Vagina (tissue), 2 donors: ENCODE measurements at places on chromosomes 4 and X.

GRCh38 chrX:71181558-71181909, 36.9 kb downstream of the NLGN3 start:
- DNase-seq: no peak

DNA sequence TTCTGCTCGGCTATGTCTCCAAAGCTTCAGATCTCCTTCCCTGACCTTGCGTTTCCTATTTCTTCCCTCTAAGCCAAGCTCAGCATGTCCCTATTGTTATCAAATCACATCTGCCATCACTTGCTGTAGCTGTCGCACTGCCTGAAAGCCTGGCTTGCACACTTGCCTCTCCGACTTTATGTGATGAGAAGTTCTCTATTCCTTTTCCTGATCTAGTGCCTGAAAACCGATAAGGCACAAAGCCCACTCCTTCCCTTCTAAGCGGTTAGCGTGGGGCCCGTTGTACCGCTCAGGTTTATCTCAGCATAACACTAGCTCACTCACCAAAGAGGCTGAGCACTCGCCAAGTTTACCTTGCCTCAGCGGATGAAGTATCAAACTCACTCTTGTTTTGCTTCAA, 816 bp downstream of the NMU start:
- DNase-seq: no peak

- DNase-seq: no peak
Observed at GRCh38 chr4:109916027-109916409, 3.3 kb downstream of the EGF start.

GRCh38 chr4:139552517-139553307, 3.3 kb downstream of the SETD7 start:
- DNase-seq: no peak

GRCh38 chr4:3827616-3828492, 61.7 kb downstream of the ADRA2C start:
- no peak for DNase-seq

- no peak for DNase-seq
Observed at GRCh38 chrX:113399506-113400192, 559.0 kb upstream of the AMOT start.

DNA sequence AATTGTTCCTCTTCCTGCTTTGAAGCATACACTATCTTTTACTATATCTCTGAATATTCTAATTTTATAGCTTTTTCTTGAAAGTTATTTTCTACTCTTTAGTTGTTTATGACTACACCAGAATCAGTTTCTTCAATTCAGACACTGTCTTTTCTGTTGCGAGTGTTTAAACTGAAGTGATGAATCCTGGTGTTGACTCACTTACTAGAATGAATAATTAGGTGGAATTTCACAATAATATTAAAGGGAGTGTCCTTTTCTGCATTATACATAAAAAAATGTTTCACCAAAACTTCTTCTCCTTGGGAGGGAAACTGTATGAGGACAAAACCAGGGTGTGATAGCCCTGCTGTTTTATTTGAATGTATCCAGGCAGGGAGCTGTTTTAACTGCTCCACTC, 1383.1 kb downstream of the C4orf33 start:
- no peak for DNase-seq

GRCh38 chr4:107970063-107970798, 19.5 kb upstream of the HADH start:
- DNase-seq: no peak

- no peak for DNase-seq
Observed at GRCh38 chrX:106802063-106802387, 448 bp upstream of the TBC1D8B start.

DNA sequence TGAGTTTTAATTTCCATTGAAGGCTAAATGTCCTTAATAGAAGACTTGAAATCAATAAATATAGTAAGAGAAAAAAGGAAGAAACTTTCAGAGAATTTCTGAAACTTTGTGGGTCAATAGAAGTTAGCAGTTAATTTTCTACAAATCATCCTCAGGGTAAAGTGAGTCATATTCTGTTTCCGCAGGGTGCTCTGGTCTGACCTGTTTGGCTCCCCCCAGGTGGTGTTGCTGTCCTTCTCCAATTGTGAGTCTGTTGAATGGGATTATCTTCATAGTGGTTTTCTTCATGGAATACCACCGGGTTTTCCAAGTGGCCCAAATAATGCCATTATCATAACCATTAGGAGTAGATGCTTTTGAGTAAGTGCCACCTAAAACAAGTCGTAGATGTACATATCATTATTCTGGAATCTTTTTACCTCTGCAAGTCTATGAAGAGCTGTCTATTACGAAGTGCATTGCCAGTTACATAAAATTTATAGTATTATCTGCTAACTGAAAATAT, 7.7 kb downstream of the FGG start:
- no peak for DNase-seq

- no peak for DNase-seq
Observed at GRCh38 chr4:78543424-78544125, 8.0 kb upstream of the ANXA3 start.

GRCh38 chr4:94649381-94650133, 108.2 kb upstream of the BMPR1B start:
- no peak for DNase-seq

GRCh38 chr4:3679851-3680311, 86.3 kb upstream of the ADRA2C start:
- no peak for DNase-seq

DNA sequence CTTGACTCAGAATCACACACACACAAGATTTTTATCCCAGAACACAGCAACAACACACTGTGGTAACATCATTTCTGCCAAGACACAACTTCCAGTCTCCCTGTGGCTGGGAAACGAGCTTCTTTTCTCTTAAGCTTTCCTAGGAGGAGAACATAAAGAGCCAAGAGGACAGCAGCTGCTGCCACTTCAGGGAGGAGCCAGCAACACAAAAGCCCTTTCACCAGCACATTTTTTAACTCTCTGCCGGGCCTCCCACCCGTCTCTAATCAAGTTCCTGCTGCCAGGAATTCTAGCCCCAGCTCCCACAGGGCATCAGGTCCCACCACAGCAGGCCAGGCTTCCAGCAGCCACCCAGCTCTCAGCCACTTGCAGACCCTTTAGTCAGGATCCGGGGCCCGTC, 22.4 kb downstream of the FAT1 start:
- no peak for DNase-seq

DNA sequence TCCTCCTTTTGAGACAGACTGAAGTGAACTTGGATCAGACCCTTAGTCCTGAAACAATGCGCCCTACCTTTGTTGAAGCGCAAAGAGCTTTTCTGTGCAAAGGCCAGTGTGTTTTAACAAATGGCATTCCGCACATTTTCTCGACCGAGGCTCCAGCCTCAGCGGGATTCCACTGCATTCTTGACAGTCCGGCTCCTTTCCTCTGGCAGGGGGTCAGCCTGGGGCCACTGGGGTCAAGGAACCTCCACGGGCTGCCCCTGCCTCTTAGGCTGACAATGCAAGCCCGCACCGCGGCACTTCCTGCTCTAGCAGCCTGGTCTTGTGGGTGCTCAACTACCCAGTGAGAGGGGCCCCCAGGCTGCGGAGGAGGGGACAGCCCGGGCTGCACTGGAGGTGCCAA, 47.2 kb upstream of the TFDP3 start:
- no peak for DNase-seq

GRCh38 chrX:71578253-71579135, at the start of gene GCNA:
Gene GCNA, plus strand, starts transcription at chrX:71578437. Its CDS starts 2,385 bp downstream, at chrX:71580822.
- DNase-seq: no peak

DNA sequence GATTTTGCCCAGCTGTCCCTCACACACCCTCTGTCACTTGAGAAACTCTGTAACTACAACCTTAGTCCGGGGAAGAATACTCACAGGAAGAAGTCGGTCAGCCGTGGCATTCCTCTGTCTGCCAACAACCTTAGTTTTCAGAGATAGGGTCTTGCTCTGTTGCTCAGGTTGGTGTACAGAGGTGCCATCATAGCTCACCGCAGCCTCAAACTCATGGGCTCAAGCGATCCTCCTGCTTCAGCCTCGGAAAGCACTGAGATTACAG, 12.2 kb upstream of the SPCS3 start:
- DNase-seq: no peak

GRCh38 chr4:84753321-84753972, 170.5 kb downstream of the CDS1 start:
- no peak for DNase-seq

GRCh38 chr4:145891958-145892357, 46.7 kb downstream of the ZNF827 start:
- DNase-seq: no peak

DNA sequence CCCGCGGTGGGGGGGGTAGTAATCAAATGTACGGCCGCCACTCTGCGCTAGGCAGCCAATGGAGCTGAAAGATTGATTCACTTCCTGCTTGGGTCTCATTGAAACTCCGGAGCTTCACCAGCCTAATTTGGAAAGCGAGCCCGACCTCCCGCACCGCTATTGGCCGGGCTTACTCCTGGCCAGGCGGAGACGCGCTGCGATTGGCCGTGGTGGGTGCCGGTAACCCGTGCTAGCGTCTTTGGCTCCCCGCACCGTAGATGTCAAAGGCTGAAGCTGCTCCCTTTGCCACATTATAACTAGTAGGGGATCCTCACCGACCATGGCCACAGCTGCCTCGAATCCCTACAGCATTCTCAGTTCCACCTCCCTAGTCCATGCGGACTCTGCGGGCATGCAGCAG, at the start of gene POU3F4:
POU3F4 (plus strand) TSS at position 285 of the 400 bp plus-strand sequence; CDS start at position 320, 35 bp downstream.
- no peak for DNase-seq

DNA sequence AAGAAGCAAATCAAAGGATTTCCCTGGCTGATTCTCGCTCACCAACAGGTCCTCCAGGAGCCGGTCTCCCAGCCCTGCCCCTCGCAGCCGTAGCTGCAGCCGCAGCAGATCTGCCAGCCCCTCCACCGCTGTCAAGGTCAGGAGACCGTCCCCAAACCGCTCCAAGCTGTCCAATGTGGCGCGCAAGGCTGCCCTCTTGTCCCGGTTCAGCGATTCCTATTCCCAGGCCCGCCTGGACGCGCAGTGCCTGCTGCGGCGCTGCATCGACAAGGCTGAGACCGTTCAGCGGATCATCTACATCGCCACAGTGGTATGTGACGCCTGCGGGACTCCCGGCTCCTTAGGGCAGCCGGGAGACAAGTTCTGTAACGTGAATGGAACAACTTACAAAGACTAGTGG, 25.6 kb downstream of the SPATA18 start:
- no peak for DNase-seq

GRCh38 chr4:142380052-142380602, 466.0 kb downstream of the INPP4B start:
- no peak for DNase-seq
